ENCODE measurements at places on chromosomes 7 and 10. TPM values are rescaled to one million over a fixed set of nuclear protein-coding genes. Genes with fewer than 3 reads are reported as not detected.

The BMPER gene
- total RNA-seq: 3.0 TPM

The LLCFC1 gene
- not detected for total RNA-seq

The ARHGAP22 gene
- 3.0 TPM for total RNA-seq

The FIGNL1 gene
- 4.7 TPM for total RNA-seq

The NME8 gene
- total RNA-seq: not detected

The ZNF107 gene
- 3.6 TPM for total RNA-seq

The EMX2 gene
- not detected for total RNA-seq

The PTPN20 gene
- 21.1 TPM for total RNA-seq

The ZNF425 gene
- total RNA-seq: 0.87 TPM

The OR2A42 gene
- total RNA-seq: not detected

The TSPAN12 gene
- 9.1 TPM for total RNA-seq

The UTF1 gene
- total RNA-seq: not detected

The MKX gene
- 1.1 TPM for total RNA-seq

The COPS6 gene
- 59.3 TPM for total RNA-seq

The SLC29A3 gene
- 3.8 TPM for total RNA-seq

The TRPV5 gene
- not detected for total RNA-seq

The NKX2-3 gene
- total RNA-seq: 0.25 TPM

The WDR11 gene
- total RNA-seq: 77.6 TPM
